ENCODE measurements at places on chromosomes 1 and 21. TPM values are rescaled to one million over a fixed set of nuclear protein-coding genes. Genes with fewer than 3 reads are reported as not detected.
A peak's percentile ranks its signal among the peaks of the same experiment; 100 is the strongest.

- DNase-seq = no peak
Observed at GRCh38 chr1:12587981-12588640, 29.9 kb downstream of the DHRS3 start.

- DNase-seq = no peak
Observed at GRCh38 chr1:17958704-17959103, 148.9 kb upstream of the IGSF21 start.

- DNase-seq = no peak
Observed at GRCh38 chr1:208534599-208534897, 290.4 kb upstream of the PLXNA2 start.

DNA sequence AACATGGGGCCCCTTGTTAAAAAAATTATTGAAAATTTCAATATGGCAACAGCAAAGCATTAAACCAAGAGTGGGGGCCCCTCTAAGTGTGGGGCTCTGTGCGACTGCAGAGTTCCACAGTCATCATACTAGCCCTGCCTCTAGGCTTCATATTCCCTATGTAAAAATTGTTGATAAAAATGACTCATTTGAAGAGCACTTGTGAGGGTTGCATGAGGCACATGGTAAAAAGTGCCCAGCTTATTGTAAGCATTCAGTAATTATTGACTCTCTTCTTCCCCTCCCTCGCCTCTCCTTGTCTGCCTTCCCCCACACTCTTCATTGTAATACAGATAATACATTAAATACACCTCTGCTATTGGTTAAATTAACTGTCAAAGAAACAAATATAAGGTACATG is 86.7 kb upstream of the PTBP2 start:
- DNase-seq = no peak

- DNase-seq = peak; percentile 14
Observed at GRCh38 chr21:42799948-42800347, 79.4 kb downstream of the WDR4 start.

DNA sequence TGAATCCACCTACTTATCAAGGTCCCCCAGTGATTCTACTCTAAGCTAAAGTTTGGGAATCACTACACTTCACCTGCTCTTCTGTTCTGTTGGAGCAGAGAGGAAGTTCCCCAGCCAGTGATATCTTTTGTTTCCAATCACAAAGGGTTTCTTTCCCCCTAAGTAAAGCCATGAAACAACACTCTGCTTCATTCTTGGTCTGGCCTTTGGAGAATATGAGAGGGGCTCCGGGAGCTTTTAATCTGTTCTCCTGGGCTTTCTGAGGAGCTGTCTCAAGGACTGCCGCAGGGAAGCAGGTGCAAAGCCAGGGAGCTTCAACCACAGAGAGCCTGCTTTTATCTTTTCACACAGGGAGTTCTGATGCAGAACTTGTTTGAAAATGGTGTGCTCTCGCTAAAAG is 10.1 kb upstream of the SLAMF9 start:
- DNase-seq = no peak

DNA sequence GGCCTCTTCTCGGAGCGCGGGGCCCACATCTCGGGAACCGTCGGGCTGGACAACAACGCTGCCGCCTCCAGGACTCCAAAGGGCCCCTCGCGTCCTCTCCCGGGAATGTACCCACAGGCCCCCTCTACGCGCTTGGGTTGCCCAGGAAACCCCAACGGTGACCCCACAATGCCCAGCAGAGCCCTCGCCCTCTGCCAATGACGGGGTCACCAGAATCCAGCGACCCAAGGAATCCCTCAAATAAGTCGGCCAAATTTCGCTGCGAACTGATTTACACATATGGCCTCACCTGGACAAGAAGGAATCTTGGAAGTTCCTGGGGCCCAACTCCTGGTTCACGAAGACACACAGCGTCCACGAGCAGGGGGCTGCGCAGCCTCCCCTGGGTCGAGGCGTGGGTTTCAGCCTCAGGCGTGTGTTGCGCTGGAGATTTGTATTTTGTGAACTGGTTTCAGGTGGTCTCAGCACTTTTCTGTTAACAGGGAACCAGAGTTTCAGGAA is 78.1 kb downstream of the DESI2 start:
- DNase-seq = no peak

- no peak for DNase-seq
Observed at GRCh38 chr1:228781161-228781808, 46.0 kb downstream of the RHOU start.

The VASH2 gene
- 1.5 TPM for total RNA-seq

The COL9A2 gene
- total RNA-seq = 27.1 TPM

The HTR1D gene
- total RNA-seq = 0.91 TPM

The GBP6 gene
- total RNA-seq = not detected

The MXRA8 gene
- total RNA-seq = 41.9 TPM

The RPE65 gene
- not detected for total RNA-seq

The PLA2G2C gene
- not detected for total RNA-seq
